ENCODE measurements at places on chromosomes 5 and 9.

DNA sequence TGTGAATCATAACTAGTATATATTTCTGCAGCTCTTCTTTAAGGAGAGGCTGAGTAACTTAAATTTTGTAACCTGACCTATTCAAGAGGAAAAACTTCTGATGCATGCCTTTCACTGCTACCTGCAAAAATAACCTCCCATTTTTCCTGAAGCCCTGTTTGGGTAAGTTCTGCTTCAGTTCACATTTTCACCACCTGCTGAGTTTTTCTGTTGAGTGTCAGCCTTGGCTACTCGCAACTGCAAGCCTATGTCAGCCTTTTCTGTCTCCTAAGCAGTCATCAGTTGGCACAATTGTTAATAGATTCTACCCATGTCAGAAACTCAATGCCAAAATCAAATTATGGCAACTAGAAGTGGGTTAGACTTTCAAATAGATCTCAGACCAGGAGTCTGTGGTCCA is 8.2 kb upstream of the TNFAIP8 start:
- no peak for DNase-seq

DNA sequence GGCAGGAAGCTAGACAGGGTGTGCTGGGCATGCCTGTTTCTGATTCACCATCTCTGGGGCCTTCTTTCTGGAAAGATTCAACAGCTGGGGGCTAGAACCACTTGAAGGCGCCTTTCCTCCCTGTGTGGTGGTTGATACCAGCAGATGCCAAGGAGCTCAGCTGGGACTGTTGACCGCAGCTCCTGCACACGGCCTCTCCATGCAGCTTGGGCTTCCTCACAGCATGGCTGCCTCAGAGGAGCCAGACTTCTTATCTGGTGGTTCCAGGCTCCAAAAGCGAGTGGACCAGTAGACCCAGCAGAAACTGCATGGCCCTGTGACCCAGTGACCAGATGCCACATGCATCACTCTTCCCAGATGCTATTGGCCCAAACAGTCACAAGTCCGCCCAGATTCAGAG is 74.7 kb upstream of the COL5A1 start:
- DNase-seq = no peak

- DNase-seq = no peak
Observed at GRCh38 chr9:130166399-130166798, 5.8 kb upstream of the NCS1 start.

DNA sequence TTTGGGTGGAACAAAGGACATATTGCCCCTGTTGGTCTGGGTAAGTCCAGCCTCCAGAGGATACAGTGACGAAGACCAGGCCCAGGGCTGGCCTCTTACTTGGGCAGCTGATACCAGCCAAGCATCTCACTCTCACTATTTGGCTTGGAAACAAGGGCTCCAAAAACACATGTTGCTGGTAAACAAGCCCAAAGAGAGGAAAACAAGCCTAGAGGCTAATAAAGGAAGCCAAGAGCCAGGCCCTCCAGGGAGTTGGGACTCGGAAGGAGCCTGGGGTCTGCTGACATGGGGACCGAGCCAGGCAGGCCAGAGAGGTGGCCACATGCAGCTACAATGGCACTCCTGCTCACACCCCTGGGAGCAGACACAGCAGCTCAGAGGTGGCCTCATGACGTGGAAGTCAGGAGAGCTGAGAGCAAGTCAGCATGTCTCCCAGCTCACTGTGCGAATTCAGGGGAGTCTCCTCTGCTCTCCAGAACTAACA is 5.7 kb downstream of the SPARC start:
- no peak for DNase-seq

- no peak for DNase-seq
Observed at GRCh38 chr5:163033656-163034055, 403.7 kb upstream of the CCNG1 start.

DNA sequence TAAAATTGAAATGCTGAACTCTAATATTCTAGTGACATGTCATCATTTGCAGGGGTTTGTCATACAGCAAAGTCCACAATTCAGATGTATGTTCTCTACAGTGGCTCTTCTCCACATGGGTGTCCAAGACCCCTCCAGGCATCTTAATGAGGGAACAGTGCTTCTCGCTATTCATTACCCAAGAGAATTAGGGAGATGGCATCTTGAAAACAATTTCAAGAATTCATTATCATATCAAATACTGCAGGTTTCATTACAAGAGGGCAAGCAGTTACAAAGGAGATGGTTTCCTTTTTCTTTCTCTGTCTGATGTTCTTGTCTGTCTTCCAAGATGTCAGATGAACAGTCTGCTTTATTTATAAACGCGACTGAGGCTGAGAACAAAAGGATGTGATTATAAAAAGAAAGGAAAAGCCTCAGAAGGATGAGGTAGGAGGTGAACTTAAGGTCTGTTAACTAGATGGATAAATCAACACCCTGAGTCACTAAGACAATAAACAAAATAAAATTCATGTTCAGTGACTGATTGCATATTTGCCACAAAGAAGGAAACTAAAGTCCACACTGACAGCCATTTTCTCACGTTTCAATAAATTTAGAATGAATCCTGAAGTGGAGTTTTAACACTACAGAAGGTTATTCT is 326.7 kb upstream of the EFNA5 start:
- DNase-seq = no peak

- no peak for DNase-seq
Observed at GRCh38 chr5:154794525-154795234, 39.5 kb downstream of the LARP1 start.

- DNase-seq = no peak
Observed at GRCh38 chr5:143594902-143595818, 191.7 kb upstream of the NR3C1 start.

DNA sequence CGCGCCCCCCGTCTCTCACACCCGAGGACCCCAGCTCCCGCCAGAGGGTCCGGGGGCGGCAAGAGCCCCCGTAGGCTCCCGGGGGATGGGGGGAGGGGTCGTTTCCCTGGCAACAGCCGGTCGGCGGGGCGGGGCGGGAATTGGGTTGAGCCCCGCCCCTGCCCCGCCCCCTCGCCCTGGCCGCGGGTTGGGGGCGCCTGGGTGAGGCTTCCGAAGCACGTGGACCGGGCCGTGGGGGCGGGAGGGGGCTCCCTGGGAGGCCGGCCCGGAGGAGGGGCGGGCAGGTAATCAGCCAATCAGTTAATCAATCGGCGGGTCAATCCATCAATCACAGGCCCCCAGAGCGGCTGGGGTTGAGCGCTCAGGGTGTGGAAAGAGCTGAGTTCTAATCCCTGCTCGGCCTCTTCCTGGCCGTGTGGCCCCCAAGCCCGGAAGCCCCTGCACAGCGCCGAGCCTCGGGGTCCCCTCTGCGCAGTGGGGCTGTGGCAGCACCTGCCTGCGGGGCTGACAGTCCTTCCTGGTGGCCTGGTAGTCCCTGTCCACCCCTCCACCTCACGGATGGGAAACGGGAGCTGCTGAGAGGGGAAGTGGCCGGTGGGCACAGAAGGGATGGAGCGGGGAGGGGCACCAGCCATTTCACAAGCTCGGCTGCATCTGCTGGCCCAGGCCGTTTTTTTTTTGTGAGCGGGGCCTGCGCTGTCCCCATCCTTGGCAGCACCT is 174.2 kb upstream of the IER5L start:
- peak; percentile 6 for DNase-seq

- DNase-seq = no peak
Observed at GRCh38 chr9:108967916-108968315, 33.7 kb downstream of the ABITRAM start.

GRCh38 chr9:114805670-114806525 is at the start of gene TNFSF15:
TSS of gene TNFSF15 (minus strand) at chr9:114806039. CDS start at chr9:114806012, 27 bp downstream.
- no peak for DNase-seq

DNA sequence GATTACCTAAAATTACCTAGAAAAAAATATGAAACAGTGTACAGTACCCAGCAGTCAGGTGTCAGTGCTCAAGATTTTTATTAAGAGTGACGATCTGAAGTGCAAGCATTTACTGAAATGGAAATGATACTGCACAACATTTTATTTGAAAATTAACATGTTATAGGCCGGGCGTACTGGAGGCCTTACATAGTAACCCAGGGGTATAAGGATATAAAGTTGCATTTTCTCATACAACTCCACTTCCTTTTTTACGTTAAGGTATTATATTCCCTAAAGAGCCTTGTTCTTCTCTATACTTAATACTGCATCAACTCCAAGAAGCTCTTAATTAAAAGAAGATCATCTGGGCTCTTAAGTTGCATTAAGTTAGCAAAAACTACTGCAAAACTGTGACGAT is 3.3 kb downstream of the MAT2B start:
- no peak for DNase-seq

GRCh38 chr9:120071760-120072159 is 508.2 kb downstream of the CDK5RAP2 start:
- no peak for DNase-seq

- no peak for DNase-seq
Observed at GRCh38 chr9:112158656-112159367, 16.3 kb downstream of the SUSD1 start.

DNA sequence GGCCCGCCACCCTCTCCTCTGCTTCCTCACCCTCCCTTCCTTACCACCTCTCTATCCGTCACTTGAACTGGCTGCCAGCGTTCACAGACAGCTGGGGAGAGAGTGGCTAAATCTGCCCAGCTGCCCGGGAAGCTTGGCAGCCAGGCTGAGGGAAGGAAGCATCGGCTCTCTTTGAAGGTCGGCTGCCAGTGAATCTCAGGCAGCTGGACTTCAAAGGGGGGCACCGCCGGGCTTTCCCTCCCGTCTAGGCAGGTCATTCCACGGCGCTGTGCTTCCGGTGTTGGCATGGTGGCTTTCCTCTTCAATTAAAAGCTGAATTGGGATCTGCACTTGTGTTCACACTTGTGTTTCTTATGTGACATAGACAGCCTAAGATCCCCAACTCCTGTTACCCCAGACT is 174.0 kb downstream of the GDNF start:
- DNase-seq = no peak

Data from stimulated activated CD4-positive, alpha-beta T cell treated with anti-CD3 and anti-CD28 coated beads, Interleukin-2, amount 100 ng/mL, for 4 hours (primary cell).